ENCODE measurements at places on chromosomes 12 and 14.

DNA sequence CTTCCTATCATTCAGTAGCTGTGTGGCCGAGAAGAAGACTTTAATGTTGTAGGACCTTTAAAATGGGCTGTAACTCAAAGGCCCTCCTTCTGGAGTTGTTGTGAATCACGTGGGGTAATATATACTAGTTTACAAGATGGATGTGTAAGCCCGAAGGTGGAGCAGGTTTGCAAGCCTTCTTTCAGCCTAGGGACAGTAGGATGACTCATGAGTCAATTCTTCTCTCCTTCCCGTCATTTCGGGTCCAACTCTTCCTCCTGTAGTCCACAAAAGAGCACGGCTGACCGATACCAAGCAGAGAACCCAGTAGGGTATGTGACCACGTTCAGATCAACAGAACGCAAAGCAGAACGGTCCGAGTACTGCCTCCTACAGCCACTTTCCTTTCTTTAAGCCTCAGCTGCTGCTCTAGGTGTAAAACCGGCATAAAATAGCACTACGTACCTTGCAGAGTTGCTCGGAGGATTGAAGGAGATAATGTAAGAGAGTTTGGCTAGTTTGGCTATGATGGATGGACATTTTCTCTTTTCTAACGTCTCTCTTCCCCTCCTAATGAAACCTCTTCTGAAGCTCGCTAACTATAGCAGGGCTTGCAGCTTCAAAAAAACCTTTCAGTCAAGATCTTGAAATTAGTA lies 1.3 kb upstream of the RASSF3 start:
- peak overlapping the region; percentile 85 for H3K27ac ChIP-seq
- no peaks in the 10 kb centered on the region for H3K4me1 ChIP-seq
- DNase-seq = peak; percentile 89
- H3K4me3 ChIP-seq = no peak overlapping the region

DNA sequence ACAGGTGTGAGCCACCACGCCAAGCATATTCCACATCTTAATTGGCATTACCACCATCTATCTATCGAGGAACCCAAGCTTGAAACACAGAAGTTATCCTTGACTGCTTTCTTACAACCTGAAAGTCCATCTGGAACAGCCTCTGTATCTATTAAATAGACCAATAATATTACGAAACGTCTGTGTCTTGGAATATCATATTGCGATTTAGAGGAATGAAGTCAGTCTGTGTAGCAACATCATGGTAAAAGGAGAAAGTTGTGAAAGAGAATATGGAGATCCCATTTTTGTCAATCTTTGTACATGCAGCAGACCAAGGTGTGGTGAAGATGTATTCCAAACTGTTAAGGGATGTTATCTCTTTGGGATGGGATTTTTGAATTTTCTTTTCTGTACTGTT lies 25.8 kb upstream of the MAX start:
- H3K4me1 ChIP-seq = no peaks in the 10 kb centered on the region
- no peak for DNase-seq
- no peaks in the 10 kb centered on the region for H3K36me3 ChIP-seq

DNA sequence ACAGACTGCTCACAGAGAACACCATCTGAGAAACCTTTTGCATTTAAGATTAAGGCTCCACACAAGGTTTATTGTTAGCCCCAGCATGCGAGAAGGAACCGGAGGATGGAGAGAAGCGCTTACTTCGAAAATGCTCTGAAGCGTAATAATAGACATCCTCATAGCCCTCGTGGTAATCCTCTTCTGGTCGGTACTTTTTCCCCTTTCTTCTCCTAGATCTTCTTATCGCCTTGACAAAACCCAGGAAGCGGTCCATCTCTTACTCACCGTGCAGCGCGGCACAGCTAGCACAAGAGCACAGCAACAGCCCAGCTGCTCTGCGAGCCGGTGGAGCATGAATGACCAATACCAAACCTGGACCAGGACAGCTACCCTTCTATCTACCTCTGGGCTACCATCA lies 125.1 kb upstream of the GRIP1 start:
- no peaks in the 10 kb centered on the region for H3K27me3 ChIP-seq
- no peak overlapping the region for H3K4me3 ChIP-seq
- no peaks in the 10 kb centered on the region for H3K36me3 ChIP-seq
- DNase-seq = no peak
- no peaks in the 10 kb centered on the region for H3K4me1 ChIP-seq
- H3K27ac ChIP-seq = no peak overlapping the region

GRCh38 chr14:99651953-99652746 lies 7.2 kb downstream of the HHIPL1 start:
- H3K4me1 ChIP-seq = peaks cover 7% of the 10 kb centered on the region
- H3K36me3 ChIP-seq = peaks cover 3% of the 10 kb centered on the region
- no peaks in the 10 kb centered on the region for H3K27me3 ChIP-seq
- peak overlapping the region; percentile 18 for H3K4me3 ChIP-seq
- no peak overlapping the region for H3K27ac ChIP-seq
- no peak for DNase-seq

DNA sequence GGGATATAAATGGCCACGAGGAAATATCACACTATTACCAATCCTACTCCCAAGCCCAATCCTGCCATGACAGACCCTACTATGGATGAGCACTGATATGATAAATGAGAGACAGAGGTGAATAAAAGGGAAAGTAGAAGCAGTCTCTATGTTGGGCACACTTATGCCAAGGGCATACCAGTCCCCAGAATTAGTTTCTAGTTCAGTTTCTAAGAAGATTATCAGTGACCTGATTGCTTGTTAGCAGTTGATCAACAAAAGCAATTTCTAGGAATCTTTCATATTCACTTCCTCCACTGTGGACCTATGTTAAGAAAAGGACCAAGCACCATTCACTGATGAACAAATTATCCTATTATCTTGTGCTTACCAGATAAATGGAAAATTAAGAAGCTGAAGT lies 20.0 kb downstream of the SCAF11 start:
- no peak for DNase-seq
- H3K4me1 ChIP-seq = peaks cover 9% of the 10 kb centered on the region
- no peaks in the 10 kb centered on the region for H3K36me3 ChIP-seq
- no peak overlapping the region for H3K27ac ChIP-seq

DNA sequence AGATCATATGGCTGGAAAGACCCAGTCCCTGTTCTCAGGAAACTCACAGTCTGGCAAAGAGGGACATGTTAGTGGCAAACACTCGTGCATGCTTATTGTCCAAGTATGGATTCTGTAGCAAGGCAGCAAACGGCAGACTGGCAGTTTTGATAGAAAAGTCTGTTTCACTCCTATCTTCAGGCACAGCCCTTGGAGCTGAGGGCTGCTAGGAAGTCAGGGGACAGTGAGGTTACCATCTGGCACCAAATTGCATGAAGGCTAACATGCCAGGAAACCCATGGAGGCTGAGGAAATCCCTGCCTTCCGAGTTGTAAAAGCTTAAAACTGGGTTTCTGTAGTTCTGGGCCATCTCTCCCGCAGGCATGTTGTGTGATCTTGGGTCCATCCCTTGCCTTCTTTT lies 32.9 kb downstream of the CALM1 start:
- H3K4me3 ChIP-seq = no peak overlapping the region
- DNase-seq = no peak
- no peaks in the 10 kb centered on the region for H3K27me3 ChIP-seq
- H3K27ac ChIP-seq = no peak overlapping the region
- peaks cover 2% of the 10 kb centered on the region for H3K4me1 ChIP-seq
- H3K36me3 ChIP-seq = no peaks in the 10 kb centered on the region
